ENCODE measurements at places on chromosomes 12 and 14. TPM values are rescaled to one million over a fixed set of nuclear protein-coding genes. Genes with fewer than 3 reads are reported as not detected.

GRCh38 chr12:117032593-117033381, 66.4 kb downstream of the TESC start:
- DNase-seq: no peak

HOXC6 gene
- not detected for total RNA-seq

GPRC5D gene
- 0.11 TPM for total RNA-seq

- DNase-seq: no peak
Observed at GRCh38 chr12:92193846-92194245, 48.2 kb upstream of the BTG1 start.

- DNase-seq: no peak
Observed at GRCh38 chr12:27001663-27002062, 12.5 kb downstream of the TM7SF3 start.

- no peak for DNase-seq
Observed at GRCh38 chr12:9868311-9868801, 798 bp downstream of the CLEC2B start.

KRT77 gene
- total RNA-seq: not detected

Data from pulmonary artery endothelial cell (primary cell).